ENCODE measurements at places on chromosomes 4 and X.

DNA sequence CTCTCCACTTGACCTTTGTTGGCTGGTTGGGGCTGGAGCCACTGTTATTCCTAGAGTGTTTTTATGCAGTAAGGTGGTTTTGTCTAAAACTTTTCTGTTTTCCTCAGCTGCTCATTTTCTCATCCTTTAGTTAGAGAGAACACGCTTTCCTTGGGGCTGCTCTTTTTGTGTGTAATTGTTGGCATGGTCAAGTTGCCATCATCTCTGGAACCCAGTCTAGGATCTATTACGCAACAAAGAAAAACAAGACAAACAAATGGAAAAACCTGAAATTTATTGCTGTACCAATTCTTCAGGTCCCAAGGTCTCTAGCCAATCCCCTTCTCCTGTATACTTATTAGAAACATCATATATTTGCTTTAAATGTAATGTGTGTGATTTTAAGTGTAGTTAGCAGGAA is 1436.3 kb upstream of the DIAPH2 start:
- DNase-seq: no peak

DNA sequence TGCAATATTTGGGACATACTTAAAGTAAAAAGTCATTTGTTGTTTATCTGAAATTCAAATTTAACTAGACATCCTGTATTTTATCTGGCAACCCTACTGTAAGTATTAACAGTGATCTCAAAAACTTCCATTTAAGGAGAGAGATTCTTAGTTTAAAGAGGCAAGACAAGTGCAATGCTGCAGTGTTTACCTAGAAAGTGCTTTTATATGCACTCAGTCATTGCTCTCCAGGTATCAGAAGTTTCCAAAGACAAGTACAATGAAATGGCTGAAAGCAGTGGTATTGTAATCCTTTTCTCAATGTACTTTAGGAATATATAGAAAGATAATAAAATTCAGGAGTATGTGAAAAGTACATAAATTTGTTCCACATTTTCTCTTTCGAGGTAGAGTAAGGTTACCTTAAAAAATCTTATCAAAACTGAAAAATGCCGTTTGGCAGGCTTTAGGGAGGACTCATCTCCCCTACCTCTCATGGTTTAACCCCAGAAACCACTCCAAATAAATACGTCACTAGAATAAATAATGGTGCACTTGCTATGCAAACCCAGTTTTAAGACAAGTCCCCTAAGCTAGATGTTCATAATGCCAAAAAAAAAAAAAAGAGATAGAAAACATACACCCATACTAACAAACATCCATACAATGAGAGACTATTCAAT is 45.7 kb downstream of the ELF2 start:
- no peak for DNase-seq

DNA sequence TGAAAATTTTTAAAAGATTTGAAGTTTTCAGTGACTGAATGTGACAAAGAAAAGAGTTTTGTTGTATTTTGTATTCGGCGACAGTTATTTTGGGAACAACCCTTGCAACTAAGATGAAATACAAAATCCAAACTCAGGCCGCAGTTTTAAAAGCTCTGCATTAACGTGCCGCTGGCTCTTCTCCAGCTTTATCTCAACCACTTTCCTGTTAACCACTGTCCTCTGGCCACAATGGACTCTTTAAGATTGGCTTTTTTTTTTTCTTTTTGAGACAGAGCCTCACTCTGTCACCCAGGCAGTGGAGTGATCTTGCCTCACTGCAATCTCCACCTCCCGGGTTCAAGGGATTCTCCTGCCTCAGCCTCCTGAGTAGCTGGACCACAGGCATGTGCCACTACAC is 22.1 kb upstream of the AMTN start:
- no peak for DNase-seq

DNA sequence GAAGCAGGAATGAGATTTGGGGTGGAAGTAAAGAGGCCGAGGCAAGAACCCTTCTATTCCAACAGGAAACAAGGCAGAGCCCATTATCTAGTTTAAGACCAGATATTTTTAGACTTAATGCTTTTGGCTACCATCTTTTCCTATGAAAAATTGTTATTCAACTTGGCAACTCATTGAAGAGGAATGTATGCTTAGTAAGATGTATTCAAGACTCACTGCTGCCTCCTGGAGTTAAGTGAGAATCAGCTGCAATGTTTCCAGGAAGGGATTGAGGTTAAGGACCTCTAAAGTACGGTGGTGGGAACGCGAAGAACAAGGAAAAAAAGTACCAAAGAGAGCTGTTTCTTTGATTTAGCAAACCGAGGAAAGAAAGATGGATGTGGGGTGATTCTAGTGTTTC is 89.1 kb downstream of the RAPGEF2 start:
- DNase-seq: peak; percentile 34

GRCh38 chr4:121139533-121140222 is 24.4 kb downstream of the TNIP3 start:
- DNase-seq: no peak
